ENCODE measurements at places on chromosomes 5 and 9. TPM values are rescaled to one million over a fixed set of nuclear protein-coding genes. Genes with fewer than 3 reads are reported as not detected.

DNA sequence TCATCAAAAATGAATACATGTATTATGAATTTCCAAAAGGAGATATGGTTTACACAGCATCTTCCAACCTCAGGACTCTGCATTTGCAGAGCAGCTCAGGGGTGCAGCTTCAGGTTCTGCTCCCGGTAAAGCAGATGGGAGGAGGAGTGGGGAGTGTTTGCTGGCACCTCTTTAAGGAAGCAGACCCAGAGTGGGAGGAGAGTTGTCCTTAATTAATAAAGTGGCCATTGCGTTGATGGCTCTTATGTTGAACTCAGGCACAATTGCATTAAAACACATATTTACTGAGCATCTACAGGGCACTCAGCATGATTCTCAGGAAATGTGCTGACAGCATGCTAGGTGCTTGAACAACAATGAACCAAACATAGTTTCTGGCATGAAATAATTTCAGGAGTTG is 121.0 kb downstream of the PDZD2 start:
- no peak for DNase-seq

DNA sequence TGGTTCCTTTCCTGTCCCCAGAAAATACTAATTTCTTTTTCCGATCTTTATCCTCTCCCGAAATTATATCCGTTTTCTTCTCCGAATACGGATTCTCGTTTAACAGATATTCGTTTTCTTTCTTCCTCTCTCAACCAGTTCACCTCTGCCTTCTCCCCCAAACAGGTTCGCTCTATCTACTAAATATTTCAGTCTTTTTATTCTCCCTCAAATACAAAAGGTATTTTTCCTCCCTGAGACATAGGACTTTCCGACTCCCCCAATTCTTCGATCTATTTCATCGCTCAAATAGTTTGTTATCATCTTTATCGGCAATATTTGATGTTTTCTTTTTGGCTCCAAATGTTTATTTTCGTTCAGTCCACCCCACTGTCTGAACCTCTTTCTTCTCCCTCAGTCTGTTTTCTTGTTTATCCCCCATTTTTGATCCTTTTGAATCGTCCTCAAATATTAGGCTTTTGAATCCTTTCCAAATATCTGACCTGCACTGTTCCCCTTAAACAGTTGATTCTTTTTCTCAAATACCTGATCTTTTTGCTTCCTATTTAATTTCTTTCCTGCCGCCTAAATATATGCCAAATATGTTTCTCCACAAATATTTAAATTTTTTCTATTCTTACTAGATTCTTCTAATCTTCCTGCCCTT is 4.4 kb downstream of the PITX1 start:
- no peak for DNase-seq

The EFCAB9 gene
- total RNA-seq, result not detected

The GRPEL2 gene
- total RNA-seq, result 21.6 TPM

DNA sequence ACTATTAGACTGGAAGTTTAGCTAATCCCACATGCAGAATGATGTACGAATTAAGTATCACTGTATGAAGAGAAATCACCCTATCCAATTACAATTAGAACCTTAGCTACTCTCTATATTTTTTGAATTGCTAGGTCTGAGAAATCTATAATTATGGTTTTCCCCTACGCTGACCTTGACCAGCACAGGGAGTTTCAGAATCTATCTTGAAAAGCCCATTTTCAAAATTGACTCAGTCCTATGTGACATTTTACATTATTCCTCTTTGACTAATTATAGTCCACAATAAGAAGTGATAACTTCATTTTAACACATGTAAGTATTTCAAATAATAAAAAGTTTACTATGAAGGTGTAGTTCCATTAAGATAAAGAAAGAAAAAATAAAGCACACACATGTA is 21.5 kb downstream of the NUDT12 start:
- DNase-seq, result no peak

- no peak for DNase-seq
These were observed 50.9 kb downstream of the PLPP1 start for GRCh38 chr5:55483885-55484284.

- DNase-seq, result no peak
These were observed 672.9 kb upstream of the GRAMD2B start for GRCh38 chr5:125750147-125750860.
